ENCODE measurements at places on chromosomes 13 and 19.

- DNase-seq: no peak
Measured at GRCh38 chr19:35432911-35433310, 15.1 kb upstream of the FFAR2 start.

DNA sequence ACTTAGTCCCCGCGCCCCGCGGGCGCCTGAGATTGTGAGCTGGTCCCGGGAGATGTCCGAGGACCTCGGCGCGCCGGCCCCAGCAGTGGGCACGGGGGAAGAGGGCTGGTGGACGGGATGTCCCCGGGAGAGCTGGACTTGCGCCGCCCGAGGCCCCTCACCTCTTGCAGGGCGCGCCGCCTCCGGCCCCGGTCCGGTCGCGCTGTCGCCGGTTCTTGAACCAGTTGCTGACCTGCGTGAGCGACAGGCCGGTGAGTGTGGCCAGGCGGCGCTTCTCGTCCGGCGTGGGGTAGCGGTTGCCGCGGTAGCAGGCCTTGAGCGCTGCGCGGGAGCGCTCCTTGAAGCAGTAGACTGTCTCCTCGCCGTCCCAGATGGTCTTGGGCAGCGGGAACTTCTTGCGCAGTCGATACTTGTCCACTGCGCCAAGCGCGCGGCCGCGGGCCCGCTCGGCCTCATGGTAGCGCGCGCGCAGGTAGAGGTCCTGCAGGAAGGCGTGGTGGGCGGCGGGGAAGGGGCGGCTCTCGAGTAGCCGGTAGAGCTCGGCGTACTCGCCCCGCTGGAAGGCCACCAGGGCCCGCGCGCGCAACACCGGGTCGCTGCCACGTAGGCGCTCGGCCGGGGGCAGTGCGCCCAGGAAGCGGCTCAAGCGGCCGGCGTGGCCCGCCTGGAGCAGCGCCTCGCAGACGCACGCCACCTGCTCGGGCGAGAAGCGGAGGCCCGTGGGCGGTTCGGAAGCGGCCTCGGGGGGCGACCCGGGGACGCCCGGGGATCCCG lies 984 bp downstream of the SIX5 start:
- DNase-seq: peak; percentile 25

DNA sequence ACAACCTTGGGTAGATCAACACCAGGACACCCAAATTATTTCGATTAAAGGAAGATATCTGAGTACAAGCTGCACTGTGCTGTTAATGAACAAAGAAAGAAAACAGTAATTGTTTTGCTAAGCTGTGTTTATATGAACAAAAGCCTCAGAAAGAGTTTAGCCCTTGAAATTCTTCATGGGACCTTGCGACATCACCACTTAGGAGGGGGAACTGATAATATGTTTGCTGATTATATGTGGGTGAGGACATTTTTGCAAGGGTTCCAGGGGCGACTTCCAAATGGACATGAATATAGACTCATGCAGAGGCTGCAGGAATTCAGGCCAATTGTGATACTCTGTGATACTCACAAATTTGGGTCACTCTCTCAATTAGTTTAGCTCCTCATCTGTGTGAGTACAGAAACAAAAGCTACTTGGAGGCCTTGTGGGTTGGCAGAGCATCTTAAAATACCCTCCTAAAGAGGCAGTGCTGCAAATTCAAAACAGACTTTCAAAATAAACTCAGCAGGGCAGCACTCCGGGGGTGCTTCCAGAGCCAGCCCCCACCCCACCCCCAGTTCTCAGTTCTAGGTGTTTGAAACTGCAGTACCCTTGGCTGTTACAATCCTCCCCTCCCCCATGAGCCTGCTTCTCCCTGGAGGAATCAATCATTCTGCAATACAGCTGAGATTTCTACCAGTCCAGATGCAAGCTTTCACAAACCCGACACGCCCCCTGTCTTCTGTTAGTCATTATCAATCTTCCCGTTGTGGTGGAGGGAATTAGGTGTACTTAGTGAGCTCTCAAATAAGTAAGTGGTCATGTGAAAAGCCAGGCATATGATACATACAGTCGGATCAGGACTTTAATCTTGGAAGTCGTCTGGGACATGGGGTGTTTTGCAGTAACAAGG lies 97.0 kb upstream of the MBNL2 start:
- no peak for DNase-seq

DNA sequence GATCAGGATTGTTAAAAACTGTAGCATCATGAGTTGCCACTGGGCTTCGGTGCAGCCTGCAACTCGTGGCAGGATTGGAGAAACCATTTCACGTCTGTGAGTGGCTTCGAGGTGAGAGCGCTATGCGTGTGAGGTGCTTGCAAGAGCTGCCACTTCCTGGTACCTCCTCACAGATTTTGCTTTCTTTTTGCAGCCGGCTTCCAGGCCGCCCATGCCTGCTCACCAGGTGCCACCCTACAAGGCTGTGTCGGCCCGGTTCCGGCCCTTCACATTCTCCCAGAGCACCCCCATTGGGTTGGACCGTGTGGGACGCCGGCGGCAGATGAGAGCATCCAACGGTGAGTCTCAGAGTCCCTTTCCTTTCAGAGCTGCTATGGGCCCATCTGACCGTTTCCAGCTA lies 57.9 kb upstream of the C1QTNF9 start:
- DNase-seq: no peak

Measured in T1000 (cell line).